ENCODE measurements at places on chromosomes 11 and 22.

DNA sequence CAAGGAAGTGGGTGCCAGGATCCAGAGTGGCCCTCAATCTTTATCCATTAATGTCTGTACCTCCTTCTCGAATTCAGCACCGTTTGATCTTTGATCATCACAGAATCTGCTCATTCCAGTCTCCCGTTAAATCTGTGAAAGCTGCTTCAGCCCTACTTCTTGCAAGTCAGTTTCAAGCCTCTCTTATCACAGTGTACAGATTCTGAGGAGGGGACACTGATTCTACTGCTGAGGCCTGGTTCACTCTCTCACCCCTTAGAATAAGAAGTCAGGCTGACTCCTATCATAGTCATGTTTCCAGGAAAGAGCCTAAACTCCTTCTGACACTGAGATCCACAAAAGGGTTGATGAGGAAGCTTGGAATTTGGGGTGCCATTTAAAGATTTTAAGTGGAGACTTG, 39.0 kb downstream of the MAML2 start:
- no peak for DNase-seq

- DNase-seq = peak; percentile 30
Measured at GRCh38 chr22:24066260-24066659, 55.2 kb downstream of the CABIN1 start.

DNA sequence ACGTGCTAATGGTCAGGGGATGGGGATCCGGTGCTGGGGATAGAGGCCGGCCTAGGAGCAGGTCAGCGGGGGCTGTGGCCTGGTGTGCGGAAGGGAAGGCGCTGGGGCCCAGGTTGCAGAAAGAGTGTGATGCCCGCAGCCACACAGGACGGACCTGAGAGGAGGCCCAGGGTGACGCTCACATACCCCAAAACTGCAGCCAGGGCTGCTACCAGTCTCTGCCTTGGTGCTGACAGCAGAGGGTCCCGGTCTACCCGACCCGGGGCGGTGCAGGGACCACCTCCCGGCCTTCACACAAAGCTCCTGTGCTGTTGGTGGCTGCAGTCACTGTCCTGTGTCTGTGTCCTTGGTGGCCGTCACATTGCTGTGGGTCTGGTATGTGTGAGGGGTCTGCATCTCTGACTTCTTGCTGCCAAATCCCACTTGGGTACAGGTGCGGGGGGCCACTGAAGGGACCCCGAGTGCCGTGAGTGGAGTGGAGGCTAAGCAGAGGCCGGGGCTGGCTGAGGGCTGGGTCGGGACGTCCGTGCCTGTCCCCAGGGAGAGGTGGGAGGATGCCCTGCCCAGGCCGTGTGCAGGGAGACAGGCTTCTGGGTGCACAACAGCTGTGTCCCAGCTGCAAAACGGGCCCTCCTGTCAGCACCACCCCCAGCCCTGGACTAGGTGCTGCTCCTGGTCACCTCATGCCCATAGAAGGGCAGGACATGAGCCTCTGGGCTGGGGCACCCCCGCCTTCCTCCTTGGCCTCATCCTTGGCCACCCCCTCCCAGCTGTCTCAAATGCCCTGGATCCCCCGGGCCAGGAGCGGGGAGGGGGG, 1.5 kb downstream of the LSP1 start:
- no peak for DNase-seq

GRCh38 chr11:92222701-92223100, 1.9 kb upstream of the FAT3 start:
- no peak for DNase-seq

GRCh38 chr22:24695060-24695459, 79.5 kb downstream of the PIWIL3 start:
- no peak for DNase-seq

DNA sequence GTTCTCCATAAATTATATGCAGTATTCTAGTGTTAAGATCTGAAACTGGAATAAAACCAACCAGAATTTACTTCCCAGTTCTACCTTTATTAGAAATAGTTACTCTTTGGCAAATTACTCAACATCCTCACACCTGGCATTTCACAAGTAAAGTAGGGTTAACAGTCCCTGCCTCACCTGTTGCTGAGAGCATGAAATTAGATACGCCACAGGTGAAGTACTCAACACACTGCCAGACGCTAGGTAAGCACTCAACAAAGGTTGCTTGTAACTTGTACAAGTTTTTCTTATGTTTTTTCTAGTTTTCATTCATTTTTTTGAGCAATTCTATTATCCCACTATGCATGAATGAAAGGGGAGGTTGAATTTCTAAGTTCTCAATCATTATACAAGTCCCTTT, 267.6 kb upstream of the ARHGAP42 start:
- no peak for DNase-seq

- DNase-seq = no peak
Measured at GRCh38 chr22:20979243-20979809, 2.8 kb upstream of the LZTR1 start.

- no peak for DNase-seq
Measured at GRCh38 chr11:83299681-83300080, 13.5 kb upstream of the CCDC90B start.

DNA sequence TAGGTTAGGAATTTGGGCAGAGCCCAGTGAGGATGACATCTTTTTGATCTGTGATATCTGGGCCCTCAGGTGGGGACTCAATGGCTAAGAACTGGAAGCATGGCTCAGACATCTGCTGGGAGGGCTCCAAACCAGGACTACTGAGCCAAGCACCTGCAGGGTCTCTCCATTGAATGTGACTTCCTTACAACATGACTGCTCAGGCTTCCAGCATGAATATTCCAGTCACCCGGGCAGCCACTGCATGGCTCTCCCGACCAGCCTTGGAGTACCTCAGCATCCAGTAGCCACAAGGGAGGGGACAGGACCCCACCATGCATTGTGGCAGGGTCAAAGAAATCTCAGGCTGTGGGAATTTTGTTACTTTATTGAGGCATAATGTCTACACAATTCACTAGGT, 8.6 kb downstream of the CDC45 start:
- no peak for DNase-seq

Measured in MG63 (cell line).